CD4-positive, alpha-beta T cell treated with Interleukin-2 at 100 ng/mL for 4 hours (primary cell): ENCODE measurements at places on chromosomes 11 and 22.

DNA sequence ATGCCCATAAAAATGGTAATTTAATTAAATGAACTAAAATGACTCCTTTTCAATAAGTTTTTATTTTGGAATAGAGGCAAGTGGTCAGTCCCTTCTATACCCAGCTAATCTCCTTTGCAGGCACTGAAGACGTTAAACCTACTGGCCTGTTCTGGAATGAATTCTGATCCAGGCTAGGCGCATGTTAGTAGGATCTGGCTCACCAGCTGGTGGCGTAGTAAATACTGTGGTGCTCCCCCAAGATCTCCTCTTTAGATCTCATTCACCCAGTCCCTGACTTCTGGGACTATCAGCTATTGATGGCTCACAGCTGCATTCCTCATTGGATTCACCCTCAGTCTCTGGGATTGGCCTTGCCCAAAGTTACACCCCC, 173.7 kb upstream of the DDI1 start:
- no peak for DNase-seq

DNA sequence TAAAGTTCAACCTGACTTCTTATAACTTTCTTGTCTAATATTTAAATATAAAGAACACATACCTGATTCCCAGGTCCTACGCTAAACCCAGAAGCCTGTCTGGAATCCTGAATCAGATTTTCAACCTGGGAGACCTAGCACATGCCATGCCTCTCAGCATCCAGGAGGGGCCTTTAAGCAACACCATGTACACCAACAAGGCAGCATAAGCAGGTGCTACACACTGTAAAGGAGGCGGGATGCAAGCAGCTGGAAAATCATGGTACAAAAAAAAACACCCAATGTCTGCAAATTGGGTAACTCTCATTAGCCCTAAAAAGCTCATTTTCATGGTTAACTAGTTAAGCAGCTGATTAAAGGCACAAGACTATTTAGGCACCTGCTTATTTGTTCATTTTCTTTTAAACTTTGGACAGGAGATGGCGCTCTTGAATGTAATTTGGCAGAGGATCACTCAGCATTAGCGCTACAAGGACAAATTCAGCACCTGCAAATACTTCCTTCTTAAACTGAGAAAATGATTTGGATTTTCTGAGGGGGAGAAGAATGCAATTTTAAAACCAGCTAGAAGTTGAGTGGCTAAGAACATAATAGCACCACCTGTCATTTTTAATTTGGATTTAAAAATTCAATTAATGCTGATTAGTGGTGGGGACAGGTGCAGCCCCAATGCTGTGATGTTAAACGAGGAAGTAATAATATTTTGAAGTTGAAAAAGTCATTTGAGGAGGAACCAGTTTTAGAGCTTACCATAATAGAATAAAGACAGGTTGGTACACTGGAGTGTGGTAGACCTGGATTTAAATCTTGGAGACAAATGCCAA, 104.0 kb downstream of the FAR1 start:
- DNase-seq: peak; percentile 76

GRCh38 chr11:94934362-94934761, 39.0 kb downstream of the CWC15 start:
- no peak for DNase-seq

- no peak for DNase-seq
Observed at GRCh38 chr11:6545917-6546605, 49.0 kb downstream of the DNHD1 start.

DNA sequence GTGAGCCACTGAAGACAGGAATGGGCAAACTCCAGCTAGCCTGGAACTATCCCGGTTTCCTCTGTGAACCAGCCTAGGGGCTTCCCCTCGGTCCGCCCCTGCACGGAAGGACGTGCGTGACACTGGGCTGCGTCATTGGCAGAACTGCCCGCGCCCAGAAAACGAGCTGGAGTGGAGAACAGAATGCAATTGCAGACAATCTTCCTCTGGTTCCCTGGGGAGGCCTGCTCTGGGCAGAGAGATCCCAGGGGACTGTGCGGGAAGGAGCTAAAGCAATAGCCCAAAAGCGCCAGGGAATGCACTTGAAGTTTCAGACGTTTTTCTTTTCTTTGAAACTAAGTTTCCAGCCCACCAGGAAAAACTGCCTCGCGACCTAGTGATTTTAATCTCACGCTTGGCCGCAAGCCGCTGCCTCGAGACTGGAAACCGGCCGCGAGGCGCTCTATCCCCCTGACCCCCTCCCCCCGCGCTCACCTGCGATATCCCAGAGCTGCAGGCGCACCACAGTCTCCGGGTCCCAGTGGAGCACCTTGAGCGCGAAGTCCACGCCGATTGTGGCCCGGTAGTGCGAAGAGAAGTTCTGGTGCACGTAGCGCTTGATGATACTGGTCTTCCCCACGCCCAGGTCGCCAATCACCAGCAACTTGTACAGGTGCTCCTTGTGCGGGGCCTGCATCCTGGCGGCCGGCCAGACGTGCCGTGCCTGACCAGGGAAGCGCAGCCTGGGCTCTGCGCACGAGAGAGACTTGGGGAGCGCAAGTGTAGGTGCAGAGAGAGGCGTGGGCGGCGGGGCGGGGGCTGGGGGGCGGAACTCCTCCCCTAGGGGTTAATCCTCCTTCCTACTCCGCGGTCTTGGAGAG, at the start of gene RAB38:
Gene RAB38 (minus strand): TSS at position 735 of the 860 bp plus-strand sequence. CDS start 59 bp downstream, at position 676.
- DNase-seq: peak; percentile 14

DNA sequence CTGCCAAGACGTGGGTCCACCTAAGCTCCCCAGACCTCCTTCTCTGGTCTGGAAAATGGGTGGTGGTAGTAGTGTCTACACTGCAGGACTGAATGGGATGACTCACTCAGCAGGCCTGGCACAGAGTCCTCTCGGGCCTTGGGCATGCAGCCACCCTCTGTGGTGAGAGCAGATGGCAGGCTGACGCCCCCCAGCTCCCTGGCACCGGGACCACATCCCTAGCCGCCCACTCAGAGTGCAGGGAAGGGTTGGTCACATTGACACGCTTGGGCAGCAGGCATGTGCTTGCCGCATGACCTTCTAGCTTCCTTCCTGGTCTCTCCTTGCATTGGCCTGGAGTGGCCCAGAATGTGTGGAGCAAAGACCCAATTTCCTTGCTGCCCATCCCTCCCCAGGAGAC, 30.7 kb upstream of the PRODH start:
- no peak for DNase-seq

DNA sequence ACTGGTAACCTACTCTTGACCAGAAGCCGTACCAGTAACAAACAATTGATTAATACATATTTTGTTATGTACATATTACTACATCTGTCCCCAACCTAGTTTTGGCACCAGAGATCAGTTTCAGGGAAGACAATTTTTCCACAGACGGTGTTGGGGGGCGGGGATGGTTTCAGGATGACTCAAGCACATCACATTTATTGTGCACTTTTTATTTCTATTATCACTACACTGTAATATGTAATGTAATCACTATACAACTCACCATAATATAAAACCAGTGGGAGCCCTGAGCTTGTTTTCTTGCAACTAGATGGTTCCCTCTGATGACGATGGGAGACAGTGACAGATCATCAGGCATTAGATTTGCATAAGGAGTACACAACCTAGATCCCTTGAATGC, 15.5 kb downstream of the DGCR8 start:
- no peak for DNase-seq

GRCh38 chr22:17281440-17281841, 62.2 kb upstream of the ADA2 start:
- no peak for DNase-seq

DNA sequence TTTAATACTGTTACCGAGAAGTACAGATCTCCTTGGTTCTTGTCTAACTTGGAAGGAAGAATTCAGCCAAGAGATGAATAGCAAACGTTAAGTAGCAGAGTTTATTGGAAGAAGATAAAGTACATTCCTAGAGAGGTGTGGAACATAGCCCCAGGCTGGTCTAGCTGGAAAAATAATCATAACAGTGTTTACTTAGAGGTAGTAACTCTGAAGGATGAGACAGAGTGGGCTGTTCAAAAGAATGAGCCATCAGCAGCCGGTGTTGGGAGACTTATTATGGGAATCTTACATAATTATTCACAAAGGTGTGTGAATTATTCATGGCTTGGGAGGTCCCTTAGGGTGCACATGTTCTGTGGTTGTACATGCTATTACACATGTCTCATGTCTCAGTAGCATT, 276.5 kb downstream of the LUZP2 start:
- no peak for DNase-seq

DNA sequence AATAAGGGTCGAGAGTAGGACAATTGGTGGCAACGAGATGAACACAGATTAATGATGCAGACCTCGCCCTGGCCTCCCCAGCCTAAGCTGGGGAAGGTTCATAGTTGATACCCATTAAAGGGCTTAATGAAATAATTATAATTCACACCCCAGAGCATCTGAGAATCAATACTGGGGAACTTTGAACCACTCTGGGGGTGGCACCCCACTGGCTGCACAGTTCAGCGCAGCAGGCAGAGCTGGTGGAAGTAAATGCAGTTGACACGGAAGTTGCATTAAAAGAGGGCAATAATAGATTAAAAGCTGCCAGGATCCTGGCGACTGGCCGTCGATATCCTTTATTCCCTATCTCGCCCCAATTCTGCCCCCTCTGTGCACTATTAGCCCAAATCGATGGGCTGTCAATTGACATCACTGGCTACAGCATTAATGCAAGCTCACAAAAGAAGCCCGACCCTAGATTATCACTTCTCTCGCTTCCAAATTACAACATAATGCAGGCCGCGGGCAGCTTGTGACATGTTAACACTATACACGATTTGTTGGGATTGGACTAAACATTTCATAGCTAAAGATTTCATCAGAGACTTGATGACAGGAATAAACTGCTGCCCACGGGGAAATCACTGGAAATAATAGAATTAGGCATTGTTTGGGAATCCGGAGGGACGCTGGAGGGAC, 14.5 kb downstream of the HSPA8 start:
- no peak for DNase-seq

DNA sequence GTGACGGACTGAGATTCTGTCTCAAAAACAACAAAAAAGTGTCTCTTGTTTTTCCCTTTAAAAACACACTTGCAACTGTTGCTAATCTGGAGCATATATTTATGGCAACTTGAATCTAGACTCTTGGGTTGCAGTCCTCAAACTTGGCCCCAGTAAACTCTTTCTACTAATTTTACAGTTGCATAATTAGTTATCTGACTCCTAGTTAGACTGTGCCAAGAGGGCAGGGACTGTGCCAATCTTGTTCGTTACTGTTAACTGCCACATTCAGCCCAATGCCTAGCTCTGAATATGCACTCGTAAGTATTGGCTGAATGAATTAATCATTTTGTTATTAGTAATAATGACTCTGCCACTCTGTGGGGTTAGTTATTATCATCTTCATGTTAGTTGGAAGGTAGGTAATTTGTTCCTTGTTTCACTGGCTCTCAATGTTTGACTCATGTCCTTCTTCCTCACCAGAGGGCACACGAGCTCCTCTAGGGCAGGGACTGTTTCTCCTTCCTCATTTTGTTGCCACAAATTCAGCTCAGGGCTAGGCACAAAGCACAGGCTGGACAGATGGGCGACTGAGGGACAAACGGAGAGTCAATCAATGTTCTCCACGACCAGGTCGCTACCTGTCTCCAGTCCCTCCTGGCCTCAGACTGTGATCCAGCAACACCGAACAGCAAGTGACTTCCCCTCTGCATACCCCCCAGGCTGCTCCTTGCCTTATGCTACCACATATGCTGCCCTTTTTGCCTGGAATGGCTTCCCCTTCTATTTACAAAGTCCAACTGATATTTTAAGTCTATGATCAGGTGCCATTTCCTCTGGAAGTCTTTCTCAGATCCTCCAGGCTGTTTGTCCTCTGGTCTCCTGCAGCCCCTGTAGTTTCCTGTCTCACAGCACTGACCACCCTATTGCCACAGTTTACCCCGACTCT, 9.0 kb downstream of the CLPB start:
- no peak for DNase-seq

- DNase-seq: no peak
Observed at GRCh38 chr22:46738647-46739093, 618 bp upstream of the CERK start.

DNA sequence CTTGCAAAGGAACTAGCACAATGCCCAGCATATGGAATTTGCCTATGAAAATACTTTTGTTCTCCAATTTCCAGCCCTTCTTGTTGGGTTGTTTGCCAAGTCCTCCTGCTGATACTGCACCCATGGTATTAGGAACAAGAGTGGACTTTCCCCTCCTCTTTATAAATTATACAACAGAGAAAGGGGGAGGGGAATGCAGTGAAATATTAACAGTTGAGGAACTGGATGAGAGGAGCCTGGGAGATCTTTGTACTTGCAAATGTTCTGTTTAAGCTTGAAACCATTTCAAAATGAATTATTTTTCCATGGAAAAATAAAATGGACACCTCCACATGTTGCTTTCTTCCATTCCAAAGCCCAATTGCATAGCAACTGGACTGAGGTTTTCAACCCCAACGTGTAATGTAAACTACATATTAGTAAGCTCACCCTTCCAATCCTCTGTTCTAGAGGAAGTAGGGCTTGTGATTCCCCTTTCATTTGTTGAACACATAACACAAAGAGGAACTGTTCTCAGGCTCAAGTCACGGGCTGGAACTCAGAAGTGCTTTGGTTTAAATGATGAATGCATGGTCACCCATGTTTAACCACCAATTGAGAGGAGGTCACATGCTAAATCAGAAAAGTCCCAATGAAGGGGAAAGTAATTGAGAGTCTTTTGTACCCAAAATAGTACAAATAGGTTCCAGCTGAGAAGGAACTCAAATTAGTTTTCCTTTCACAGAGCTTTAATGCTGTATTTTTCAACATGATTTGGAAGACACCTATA, 66.2 kb upstream of the ZC3H12C start:
- DNase-seq: peak; percentile 5

GRCh38 chr22:27378311-27378800, 423.2 kb downstream of the MN1 start:
- no peak for DNase-seq
